Common myeloid progenitor, CD34-positive (primary cell): ENCODE measurements at places on chromosomes 2 and 18.

GRCh38 chr2:78967294-78967693, 58.2 kb upstream of the REG3G start:
- no peak for DNase-seq

DNA sequence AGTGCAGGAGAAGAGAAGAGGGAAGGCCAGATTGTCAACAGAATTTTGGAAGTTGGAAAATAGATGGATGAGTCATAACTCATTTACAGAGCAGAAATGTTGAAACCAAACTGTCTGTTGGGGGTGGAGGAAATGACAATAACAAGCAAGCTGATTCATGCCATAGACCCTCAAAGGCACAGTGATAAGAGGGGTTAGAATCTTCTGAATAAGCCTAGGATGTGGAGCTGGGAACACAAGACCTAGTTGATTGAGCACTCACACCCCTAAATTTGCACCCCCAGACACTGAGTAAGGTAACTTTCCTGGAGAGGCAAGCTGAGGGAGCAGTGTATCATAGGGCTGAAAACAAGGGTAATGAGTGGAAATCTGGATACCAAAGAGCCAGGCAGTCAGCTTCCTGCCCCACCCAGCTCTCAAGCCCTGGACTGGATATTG, 141.4 kb downstream of the SCG2 start:
- DNase-seq: peak; percentile 13

DNA sequence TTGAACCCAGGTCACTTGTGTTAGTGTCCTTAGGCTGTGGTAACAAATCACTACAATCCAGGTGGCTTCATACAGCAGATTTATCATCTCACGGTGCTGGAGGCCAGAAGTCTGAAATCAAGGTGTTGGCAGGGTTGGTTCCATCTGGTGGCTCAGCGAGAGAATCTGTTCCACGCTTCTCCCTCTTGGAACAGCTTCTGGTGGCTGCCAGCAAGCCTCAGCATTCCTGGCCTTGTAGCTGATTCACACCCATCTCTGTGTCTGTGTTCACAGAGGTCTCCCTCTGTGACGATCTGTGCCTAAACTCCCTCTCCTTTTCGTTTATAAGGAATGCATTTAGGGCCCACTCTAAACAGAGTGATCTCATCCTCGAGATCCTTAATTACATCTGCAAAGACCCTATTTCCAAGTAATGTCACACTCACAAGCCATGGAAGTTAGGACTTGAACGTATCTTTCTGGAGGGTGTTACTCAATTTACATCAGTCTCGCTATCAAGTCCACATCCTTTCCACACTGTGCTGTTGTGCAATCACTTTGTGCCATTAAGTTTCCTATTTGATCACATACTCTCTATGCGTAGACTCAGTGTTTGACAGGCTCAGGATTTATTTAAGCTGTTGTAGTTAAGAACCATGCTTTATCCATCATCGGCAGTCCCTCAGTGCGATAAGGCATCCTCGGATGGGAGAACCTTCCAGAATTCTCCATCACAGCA, 164.4 kb downstream of the SOCS6 start:
- no peak for DNase-seq

DNA sequence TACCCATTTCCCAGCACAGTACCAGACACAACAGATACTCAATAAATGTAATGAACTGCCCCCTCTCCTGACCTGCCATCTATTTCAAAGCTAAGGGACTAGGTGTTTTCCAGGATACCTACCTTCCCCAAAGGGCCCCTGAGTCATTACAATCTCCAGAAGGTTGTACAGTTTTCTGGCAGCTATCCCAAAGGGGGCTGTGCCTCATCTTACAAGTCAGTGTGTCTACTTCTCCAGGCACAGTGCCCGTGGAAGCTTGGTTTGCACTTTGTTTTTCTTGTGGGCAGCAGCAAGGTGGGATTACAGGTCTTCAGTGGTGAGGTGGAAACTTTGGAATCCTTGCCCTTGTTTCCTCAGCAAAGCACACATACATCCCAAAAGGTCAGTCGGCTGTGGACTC, 62.8 kb upstream of the CYP26B1 start:
- DNase-seq: no peak

DNA sequence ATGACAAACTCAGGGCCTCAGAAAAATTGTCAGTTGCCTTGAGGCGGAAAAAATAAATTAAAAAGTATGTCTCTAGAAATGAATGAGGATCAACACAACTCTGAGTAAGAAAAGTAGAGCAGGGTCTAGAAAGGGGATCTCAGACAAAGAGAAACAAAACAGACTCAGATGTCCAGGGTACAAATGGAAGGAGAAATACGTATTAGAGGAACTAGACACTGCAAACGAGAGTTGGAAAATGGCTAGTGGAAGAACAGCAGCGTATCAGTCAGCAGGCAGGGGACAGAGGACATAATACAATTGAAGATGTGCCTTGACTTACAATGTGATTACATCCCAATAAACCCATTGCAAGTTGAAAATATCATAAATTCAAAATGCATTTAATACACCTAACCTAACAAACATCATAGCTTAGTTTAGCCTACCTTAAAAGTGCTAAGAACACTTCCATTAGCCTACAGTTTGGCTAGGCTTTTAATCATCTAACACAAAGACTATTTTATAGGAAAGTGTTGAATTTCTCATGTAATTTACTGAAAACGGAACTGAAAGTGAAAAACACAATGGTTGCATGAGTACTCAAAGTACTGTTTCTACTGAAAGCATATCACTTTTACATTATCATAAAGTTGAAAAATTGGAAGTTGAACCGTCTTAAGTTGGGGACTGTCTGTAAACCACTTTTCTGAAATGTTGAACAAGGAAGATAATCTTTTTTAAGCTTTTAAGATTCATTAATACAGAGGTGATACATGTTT, 182.8 kb downstream of the NBAS start:
- DNase-seq: no peak

DNA sequence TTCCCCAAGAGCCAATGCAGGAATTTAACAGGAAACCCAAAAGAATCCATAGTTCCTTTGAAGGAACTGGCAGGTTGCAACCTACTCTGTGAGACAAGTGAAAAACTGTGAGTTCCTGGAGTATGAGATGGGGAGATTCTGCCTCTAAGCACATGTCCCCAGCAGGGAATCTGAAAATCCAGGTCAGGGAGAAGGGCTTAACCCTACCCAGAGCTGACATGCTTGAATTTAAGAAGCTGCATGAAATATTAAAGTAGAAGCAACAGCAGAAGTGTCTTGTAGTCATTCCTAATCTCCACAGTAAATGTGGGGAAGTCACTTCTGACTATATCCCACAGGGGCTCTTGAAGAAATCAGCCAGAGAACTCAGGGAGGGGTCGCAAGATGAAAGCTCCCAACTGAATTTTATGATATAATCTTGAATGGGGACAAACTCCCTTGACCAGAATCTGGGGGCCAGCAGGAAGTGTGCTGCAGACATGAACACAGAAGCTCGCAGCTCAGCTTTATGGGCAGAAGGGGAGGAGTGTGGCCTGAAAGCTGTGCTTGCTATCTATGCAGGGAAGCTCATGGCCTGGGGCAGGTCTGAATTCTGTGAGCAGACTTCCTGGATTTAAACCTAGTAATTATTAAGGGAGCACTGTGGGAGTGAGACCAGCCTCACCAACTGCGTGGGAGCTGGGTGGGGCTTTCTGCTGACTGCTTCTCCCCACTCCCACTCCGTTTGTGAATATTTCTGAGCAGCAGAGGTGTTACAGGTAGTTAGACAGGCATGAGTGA, 184.1 kb upstream of the KYNU start:
- no peak for DNase-seq

GRCh38 chr2:196173505-196173904, 2.1 kb upstream of the STK17B start:
- DNase-seq: no peak

DNA sequence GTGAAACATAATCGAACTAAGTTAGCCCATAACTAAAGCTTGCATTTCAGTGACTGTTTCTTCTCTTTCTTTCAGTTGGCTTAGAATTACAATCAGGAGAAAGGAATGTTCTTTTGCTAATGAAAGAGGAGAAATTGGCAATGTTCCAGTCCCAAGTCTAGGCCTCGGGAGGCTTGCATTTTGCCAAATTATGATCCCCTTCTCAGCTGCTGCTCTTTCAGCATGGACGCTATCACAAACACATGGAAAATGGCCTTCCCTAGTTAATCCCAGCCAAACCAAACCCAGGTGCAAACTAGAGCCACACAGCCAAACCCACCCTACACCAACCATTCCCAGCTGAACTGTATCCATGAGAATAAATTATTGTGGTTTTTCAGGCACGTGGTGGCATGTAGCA, 605.2 kb upstream of the LRRTM4 start:
- no peak for DNase-seq

GRCh38 chr2:122070241-122070731, 314.8 kb downstream of the TSN start:
- no peak for DNase-seq

DNA sequence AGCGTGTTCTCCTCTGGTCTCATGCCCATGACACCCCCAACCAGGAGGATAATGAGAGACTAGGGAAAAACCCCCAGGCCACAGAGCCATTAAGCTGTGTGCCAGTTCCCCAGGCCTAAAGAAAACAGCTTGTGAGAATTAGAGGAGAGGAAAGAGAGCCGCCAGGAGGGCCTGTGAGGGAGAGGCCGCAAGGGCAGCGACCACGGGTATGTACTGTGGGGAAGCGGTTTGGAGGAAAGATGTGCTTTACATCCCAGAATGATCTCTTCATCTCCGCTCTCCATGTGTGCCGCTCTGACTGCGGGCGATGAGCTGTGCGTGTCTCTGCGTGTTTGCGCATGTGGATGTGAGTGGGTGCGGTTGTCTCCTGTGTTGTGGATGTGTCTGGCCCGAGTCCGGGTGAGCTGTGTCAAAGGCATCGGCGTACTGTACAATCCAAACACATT, 82.9 kb downstream of the DYSF start:
- DNase-seq: no peak

GRCh38 chr2:65746931-65747675, 314.7 kb upstream of the SPRED2 start:
- no peak for DNase-seq

- peak; percentile 39 for DNase-seq
These were observed 54.9 kb downstream of the MAPRE2 start for GRCh38 chr18:35095983-35096676.

DNA sequence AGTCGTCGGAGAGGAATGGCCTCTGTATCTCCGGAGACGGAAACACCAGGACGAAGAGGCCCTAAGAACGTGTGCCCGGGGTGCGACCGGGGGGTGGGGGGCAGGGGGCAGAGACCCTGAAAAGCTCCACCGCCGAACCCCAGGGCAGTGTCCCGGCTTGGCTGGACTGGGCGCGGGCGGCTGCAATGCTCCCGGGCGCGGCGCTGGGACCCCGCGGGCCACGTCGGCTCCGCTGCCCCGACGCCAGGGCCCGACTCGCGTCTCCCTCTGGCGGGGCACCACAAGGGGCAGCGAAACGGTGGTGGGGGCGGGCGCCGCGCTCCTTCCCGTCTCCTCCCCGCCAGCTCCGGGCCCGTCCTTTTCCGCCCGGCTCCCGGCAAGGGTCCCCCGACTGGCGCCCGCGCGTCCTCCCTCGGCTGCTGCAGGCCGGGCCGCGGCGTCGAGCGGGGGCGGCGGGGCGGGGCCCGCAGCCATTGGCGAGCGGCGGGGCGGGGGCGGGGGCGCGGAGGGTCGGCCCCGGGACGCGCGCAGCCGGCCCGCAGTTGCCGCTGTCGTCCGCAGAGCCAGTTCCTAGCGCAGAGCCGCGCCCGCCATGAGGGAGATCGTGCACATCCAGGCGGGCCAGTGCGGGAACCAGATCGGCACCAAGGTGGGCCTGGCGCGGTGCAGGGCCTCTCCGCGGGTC, at the start of gene TUBB6:
Gene TUBB6 (plus strand): TSS at position 541 of the 685 bp plus-strand sequence. CDS start 52 bp downstream, at position 593.
- DNase-seq: peak; percentile 53

- no peak for DNase-seq
These were observed 120.8 kb upstream of the FOSL2 start for GRCh38 chr2:28271919-28272250.

- no peak for DNase-seq
These were observed 81.0 kb upstream of the SP3 start for GRCh38 chr2:174046172-174046571.

DNA sequence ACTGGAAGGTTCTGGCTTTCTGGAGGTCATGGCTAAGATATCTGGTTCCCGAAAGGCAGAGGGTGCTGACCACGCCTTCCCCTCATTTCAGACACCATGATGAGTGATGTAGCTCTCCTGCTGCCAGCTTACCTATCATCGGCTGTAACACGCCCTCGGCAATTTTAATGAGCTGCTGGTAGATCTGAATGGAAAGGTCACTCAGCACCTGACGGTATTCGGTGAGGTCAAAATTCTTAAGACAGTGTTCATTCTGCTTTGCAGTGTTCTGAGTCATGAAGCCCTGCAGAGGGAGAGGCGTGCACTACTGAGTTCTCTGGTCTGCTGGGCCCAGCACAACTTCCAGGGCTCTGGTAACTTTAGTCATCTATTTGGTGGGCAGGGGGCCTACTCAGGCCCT, 25.7 kb upstream of the ACAA2 start:
- no peak for DNase-seq

DNA sequence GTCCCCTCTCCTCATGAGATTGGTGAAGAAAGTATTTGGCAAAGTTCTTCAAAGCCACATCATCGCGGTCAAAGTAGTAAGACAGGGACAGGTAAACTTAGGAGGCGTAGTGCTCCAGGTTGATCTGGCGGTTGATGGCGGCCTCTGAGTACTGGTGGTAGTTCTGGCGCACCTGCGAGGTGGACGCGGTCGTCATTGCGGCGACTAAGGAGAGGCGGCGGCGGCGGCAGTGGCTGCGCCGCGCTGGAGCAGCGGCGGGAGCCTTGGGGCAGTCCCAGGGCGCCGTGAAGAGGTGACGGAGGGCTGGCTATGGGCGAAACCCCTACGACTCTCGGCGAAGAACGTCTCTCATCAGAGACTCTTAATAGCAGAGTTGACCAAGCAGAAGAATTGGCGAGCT, 107.2 kb upstream of the UBE2E3 start:
- DNase-seq: no peak

DNA sequence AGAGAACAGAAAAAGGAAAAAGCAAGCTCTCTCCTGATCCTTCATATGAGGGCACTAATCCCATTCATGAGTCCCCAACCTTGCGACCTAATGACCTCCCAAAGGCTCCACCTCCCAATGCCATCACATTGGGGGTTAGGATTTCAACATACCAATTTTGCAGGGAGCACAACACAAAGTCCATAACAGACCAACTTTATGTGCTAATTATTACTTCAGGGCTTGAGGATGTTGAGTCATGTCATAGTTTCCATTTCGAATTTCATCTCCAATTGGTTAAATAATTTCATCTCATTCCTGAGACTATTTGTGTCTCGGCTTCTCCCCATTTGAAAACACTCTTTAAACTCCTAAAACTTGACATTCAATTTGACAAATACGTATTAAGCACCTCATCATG, 69.9 kb upstream of the KLF7 start:
- no peak for DNase-seq

DNA sequence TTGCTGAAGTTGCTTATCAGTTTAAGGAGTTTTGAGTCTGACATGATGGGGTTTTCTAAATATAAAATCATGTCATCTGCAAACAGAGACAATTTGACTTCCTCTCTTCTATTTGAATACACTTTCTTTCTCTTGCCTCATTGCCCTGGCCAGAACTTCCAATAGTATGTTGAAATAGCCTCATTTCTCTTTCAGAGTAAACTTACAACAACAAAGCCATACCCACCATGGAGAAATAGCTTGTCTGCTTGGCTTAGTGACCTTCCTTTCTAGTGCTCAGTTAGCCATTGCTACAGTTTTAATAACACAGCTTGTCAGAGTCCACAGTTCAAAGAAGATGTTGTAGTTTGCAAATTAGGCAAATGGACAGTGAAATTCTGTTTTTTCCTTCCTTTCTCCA, 228.0 kb downstream of the ETAA1 start:
- DNase-seq: no peak

- peak; percentile 85 for DNase-seq
These were observed 105.2 kb upstream of the ID2 start for GRCh38 chr2:8576525-8577167.

GRCh38 chr2:71714601-71715240, 261.4 kb downstream of the DYSF start:
- DNase-seq: no peak
